ENCODE measurements at places on chromosomes 11 and 22.

- H3K4me1 ChIP-seq, result no peaks in the 10 kb centered on the region
- DNase-seq, result no peak
- H3K36me3 ChIP-seq, result no peaks in the 10 kb centered on the region
- H3K27me3 ChIP-seq, result peaks cover 13% of the 10 kb centered on the region
- H3K4me3 ChIP-seq, result no peak overlapping the region
Observed at GRCh38 chr11:32318071-32319055, 117.0 kb downstream of the WT1 start.

DNA sequence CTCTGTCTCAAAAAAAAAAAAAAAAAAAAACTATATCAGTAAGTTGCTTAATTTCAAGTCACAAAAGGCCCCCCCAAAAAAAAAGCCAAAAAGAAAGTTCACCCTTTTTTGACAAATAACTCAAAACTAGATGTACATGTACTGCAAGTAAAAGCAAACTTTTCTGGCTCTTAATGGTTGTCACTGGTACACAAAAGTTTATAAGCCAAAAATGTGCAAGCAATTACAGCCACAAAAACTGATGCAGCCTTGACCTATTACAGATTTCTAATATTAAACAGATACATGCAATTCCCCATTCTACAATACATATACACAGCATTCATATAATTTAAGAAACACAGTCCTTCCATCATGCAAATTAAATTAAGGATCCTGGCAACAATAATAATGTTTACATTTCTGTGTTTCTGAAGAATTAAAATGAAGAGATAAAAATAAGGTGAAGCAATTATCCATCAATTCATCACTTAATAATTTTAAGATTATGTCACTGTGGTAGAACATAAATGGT is 18.6 kb downstream of the PICALM start:
- no peak for DNase-seq
- H3K36me3 ChIP-seq, result peaks cover 6% of the 10 kb centered on the region
- peaks cover 83% of the 10 kb centered on the region for H3K4me1 ChIP-seq
- H3K27ac ChIP-seq, result no peak overlapping the region
- peak overlapping the region; percentile 9 for H3K4me3 ChIP-seq
- H3K27me3 ChIP-seq, result no peaks in the 10 kb centered on the region

DNA sequence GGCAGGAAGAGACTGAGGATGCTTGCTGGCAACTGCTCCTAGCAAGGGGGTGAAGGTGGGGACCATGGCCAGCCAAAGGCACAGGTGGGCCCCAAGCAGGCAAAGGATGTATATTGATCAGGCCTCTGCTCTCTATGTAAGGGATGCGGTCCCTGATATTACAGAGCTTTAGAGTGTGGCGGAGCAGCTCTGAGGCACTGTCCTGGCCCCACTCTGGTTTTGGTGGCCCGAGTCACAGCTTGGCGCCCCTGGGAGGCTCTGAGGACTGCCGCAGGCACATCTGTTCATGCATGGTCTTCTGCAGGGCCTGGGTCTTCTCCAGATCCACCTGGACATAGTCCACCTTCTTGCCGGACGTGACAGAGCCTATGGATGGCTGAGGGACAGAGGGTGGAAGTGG is 45.5 kb downstream of the GAB4 start:
- H3K4me3 ChIP-seq, result no peak overlapping the region
- H3K27ac ChIP-seq, result no peak overlapping the region
- H3K27me3 ChIP-seq, result peaks cover 13% of the 10 kb centered on the region
- H3K4me1 ChIP-seq, result no peaks in the 10 kb centered on the region

DNA sequence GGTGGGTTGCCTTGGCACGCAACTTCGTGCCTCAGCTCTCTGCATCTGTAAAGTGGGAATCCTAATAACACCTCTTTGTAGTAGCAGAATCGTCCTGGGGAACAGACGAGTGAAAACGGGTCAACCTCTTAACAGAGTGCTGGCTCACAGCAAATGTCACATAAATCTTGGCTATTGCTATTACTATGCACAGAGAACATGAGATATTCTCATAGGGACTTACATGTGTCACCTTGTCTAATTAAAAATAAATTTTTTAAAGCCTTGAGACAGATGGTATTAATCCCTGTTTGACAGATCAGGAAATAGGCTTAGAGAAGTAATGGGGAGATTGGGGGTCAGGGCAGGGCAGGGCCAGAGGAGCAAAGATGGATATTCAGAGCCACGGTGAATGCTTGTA is 44.3 kb upstream of the IGSF9B start:
- no peaks in the 10 kb centered on the region for H3K4me1 ChIP-seq
- H3K27ac ChIP-seq, result no peak overlapping the region
- H3K36me3 ChIP-seq, result no peaks in the 10 kb centered on the region
- H3K4me3 ChIP-seq, result no peak overlapping the region
- peaks cover 14% of the 10 kb centered on the region for H3K27me3 ChIP-seq

DNA sequence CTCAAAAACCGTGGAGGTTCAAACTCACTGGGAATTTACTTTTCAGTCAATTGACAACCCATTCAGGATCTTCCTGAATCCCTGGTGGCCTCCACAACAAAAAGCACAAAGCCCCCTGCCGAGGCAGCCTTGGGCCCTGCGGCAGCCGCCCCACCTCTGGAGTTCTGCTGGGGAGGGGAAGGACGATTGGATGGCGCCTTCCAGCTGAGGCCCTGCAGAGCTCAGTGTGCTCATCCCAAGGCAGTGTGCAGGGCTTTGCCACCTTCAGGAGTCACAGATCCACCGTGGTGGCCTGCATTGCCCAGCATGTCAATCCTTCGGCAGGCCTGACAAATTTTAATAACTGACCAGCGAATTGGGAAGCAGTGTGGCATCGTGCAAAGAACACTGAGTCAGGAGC is 7.4 kb downstream of the ZFTA start:
- H3K4me3 ChIP-seq, result no peak overlapping the region
- DNase-seq, result no peak
- no peaks in the 10 kb centered on the region for H3K27me3 ChIP-seq
- no peak overlapping the region for H3K27ac ChIP-seq
- H3K36me3 ChIP-seq, result no peaks in the 10 kb centered on the region

DNA sequence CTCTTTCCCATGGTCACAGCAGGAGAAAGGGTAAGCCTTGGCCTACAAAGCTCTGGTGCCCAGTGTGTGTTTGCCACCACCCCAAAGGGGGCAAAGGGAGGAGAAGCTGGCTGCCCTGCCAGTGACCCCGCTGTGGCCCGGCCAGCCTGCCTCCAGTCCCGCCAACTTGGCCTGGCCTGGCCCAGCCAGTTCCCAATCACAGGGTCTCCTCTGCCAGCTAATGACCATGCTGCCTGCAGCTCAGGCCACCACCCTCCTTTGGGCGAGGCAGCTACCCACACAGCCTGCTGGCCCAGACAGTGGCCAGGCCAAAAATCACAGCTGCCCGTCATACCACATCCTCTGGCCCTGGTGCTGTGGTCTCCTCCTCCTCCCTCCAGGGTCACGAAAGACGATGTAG is 5.1 kb downstream of the GDPD5 start:
- no peak overlapping the region for H3K27ac ChIP-seq
- no peaks in the 10 kb centered on the region for H3K36me3 ChIP-seq
- DNase-seq, result no peak
- peaks cover 8% of the 10 kb centered on the region for H3K27me3 ChIP-seq
- no peak overlapping the region for H3K4me3 ChIP-seq
